ENCODE measurements at places on chromosomes 16 and 17. TPM values are rescaled to one million over a fixed set of nuclear protein-coding genes. Genes with fewer than 3 reads are reported as not detected.

Gene PTX4
- not detected for total RNA-seq

Gene CCL5
- 1,249 TPM for total RNA-seq

Gene FBXW10
- total RNA-seq = not detected

Gene ABCC12
- not detected for total RNA-seq

Gene COL1A1
- total RNA-seq = 1.6 TPM

Gene GRN
- 56.5 TPM for total RNA-seq

Gene SECTM1
- 2.7 TPM for total RNA-seq

Gene LPO
- total RNA-seq = not detected

All from activated CD8-positive, alpha-beta memory T cell treated with anti-CD3 and anti-CD28 coated beads, Interleukin-2, amount 10 ng/mL, durations not matched to agents 7 days and 5 days (primary cell).